ENCODE measurements at places on chromosomes 5 and 9.

DNA sequence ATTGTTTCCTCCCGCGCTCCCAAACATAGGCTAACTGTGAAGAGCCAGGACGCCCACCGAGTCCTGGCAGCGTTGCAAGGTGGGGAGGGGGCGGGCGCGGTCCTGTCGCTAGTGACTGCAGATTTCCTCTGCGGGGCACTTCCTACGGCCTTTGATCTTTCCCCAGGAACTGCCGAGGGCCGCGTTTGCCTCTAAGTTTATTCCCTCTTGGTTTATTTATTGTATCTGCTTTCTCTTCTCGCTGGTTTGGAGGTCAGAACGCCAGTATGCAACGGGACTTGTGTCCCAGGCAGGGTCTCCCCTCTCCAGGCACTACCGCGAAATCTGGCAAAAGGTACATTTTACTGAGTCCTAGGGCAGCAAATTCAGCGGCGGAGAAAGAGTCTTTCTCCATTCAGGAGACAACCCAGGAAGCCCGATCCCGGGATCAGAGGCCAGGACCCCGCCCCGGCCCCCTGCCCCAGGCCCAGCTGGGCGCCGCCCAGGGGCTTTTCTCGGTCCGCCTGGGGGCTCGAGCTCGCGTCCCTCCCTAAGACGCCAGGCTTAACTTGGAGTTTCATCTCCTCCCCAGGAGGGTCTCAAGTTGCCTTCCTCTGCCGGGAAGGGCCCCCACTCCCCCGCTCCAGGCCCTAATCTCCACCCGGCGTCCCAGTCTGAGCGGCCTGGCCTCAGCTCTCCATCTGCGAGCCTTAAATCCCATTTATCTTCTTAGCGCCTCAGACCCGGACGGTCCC is 884 bp upstream of the EGFLAM start:
- DNase-seq: peak; percentile 37

DNA sequence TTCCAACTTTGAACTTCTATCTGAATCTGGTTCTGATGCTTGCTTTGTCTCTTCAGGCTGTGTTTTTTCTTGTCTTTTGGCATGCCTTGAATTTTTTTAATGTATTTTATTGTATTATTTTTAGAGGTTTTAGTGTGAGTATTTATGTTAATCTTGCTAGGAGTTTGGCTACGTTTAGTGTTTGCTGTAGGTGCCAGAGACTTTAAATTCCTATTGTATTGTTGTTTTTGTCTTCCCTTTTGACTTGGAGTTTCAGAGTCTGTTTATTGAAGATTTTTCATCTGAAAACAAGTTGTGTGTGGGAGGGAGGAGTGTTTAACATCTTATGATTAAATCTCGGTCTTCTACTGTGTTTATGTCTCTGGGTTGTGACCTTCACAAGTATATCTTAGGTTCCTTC is 956.8 kb downstream of the TLE1 start:
- peak; percentile 4 for DNase-seq

DNA sequence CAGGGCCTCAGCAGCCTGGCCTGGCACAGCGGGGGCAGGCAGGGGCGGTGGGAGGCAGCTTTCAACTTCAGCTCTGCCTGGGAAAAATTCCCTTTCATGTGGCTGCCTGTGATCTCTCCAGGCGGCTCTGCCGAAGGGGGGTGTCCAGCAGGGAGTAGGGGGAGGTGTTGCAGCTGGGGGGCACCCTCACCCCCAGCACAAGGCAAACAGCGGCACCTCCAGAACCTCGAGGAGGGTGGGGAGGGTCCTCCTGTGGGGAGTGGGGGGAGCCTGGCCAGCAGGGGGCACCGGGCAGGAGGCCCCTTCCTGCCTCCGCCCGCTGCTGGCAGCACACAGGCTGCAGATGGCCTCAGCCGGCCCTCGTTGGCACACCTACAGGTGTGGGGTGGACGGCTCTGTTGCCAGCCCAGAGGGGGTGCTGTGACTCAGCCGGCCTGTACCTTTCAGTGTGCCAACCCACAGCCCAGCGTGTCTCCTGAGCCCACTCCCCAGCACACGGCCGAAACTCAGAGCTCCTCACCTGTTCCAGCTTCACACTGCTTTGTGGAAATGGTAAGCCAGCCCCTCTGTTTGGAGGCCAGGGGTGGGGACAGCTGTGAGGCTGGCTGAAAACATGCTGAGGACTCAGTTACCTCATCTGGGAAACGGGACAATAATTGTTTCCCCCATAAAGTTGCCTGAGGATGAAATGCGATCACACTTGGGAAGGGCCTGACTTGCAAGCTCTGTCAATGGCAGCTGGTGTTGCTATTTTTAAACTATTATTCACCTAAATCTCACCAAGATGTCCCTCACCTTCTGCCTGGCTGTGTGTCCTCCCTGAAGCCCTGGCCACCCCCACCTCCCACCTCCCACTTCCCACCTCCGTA is 37.0 kb downstream of the CXXC5 start:
- DNase-seq: no peak

DNA sequence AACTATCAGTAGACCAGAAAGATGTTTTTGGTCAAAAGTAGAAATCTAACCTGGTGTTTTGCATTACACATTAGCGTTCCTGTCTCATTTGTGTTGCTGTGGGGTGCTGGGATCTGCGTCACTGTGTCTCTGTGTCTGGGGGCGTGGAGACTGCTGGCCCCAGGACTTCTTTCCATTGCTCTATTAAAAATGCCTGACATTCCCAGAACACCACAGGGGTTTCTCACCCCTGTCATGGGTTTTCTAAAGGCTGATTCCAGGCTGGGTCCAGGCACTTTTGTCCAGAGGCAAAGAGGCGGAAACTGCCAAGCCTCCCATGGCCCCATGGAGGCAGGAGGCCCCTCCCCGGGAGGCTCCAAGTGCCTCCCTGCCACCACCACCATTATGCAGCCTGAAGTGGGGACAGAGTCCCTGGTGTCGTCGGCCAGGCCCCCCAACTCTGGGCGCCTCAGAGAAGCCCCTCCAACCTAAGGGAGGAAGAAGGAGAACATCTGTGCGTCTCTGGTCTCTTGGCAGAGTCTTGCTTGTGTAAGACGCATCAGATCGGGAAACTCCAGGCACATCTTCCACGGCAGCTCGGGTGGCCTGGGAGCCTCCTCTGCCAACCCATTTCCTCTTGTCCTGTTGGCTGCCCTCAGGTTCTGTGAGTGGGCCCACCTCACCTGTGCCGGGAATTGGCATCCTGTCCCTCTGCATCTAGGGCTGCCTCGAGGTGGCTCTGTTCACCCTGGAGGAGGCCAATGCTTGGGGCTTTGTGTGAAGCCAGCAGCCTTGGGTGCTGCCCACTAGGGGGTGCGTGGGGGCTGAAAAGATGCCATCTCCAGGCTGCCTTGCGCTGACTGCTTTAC is 13.8 kb upstream of the PLEKHG4B start:
- no peak for DNase-seq

DNA sequence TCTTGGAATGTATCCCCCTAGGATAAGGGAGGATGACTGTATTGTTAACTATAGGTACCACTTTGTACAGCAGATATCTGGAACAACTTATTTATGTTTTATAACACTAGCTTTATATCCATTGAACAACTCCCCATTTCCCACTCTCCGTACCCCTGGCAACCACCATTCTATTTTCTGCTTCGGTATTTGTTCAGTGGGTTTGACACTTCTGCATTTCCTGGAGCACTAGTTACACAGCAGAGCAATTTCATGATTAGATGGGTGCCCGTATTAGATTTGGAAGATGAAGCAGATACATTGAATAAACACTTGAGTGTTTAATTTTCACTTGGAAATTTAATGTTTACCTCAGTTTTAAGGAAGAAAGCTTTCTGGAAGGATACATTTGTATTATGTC is 67.4 kb downstream of the SLC46A2 start:
- DNase-seq: no peak

- DNase-seq: no peak
Measured at GRCh38 chr9:16884373-16884772, 13.9 kb upstream of the BNC2 start.

DNA sequence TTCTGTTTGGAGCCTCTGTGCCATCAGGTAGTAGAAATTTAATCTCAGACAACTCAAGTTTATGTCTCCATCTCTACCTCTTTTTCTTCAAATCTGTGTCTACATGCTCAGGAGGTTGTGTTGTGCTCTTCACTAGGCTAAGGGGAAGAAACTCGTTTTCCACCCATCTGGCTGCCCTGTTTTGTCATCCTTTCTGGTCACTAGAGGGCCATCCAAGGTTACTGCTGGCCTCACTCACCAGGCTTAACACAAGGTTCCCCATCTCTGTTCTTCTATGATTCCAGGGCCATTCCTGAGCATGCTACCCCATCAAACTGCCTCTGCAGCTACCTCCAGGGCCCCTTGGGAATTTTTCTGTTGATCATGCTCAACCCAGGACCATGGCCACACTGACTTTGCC is 213.3 kb upstream of the FBXL7 start:
- DNase-seq: peak; percentile 16

DNA sequence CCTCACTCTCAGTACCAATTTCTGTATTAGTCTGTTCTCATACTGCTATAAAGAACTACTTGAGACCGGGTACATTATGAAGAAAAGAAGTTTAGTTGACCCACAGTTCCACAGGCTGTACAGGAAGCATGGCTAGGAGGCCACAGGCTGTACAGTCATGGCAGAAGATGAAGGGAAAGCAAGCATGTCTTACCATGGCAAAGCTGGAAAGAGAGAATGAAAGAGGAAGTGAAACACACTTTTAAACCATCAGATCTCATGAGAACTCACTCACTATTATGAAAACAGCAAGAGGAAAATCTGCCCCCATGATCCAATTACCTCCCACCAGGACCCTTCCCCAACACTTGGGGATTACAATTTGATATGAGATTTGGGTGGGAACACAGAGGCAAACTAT is 698.8 kb downstream of the CDH9 start:
- no peak for DNase-seq

GRCh38 chr9:114448706-114449105 is 56.6 kb downstream of the WHRN start:
- DNase-seq: no peak

- DNase-seq: no peak
Measured at GRCh38 chr5:143306040-143306439, 97.4 kb downstream of the NR3C1 start.

DNA sequence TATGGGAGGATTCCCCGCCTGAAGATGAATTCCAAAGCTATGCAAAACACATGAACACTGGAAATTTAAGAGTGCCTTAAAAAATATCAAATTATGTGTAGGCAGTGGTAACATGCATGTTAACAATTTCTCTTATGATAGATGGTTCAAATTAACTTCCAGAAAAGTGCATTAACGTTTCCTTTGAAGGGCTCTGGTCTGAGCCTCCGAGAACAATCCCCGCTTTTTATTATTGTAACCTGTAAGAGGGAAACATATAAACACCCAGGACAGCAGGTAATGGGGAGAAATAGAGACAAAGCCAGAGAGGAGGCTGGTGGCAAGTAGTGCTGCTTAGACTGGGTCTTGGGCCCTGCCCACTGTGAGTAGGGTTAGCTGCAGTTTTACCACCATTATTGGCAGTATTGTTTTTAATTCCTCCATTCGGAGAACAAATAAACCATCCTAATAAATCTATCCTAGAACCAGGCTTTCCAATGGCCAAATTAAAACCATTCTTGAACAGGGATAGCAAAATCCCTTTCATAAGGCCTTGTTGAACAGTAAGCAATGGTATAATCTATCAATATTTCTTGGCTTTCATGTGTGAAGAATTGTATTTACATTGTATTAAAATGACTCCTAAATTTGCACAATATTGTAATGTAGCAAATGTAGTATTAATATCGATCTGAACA is 6.3 kb downstream of the NR2F1 start:
- DNase-seq: peak; percentile 60

GRCh38 chr5:32474209-32474854 is 29.8 kb upstream of the ZFR start:
- DNase-seq: peak; percentile 14

- DNase-seq: no peak
Measured at GRCh38 chr9:75938946-75939345, 48.5 kb downstream of the PCSK5 start.

DNA sequence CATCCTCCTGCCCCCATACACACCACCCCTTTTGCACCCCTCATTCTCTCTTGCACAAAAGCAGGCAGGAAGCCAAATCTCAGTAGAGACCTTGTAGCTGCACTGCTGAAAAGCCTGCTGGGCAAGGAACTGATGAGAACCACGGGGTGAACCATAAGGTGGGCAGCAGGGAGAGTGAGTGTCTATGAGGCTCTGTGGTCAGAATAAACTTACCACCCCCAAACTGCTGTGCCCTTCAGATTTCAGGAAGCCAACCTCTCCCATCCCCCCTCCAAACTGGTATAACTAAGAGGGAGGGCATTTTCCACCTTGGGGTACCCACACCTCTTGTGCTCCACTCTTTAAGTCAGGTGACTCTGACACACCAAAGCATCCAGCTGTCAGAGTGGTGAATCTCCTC is 471.4 kb downstream of the SPOCK1 start:
- no peak for DNase-seq

DNA sequence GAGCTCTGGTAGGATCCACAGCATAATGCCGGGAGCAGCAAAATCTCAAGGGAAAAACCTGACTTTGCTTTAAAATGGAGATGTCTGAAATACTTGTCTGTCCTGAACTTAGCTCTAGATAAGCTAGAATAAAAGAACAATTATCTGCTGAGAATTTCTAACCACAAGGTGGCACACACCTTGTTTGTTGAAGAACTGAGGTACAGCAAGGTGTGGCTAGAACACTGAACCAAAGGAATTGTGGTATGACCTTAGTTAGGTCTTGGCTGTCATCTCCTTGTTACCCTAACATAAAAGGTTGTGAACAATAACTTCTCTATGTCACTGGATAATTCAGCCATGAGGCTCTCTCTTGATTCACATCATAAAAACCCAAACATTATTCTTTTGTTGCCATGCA is 72.3 kb upstream of the ANXA1 start:
- no peak for DNase-seq

DNA sequence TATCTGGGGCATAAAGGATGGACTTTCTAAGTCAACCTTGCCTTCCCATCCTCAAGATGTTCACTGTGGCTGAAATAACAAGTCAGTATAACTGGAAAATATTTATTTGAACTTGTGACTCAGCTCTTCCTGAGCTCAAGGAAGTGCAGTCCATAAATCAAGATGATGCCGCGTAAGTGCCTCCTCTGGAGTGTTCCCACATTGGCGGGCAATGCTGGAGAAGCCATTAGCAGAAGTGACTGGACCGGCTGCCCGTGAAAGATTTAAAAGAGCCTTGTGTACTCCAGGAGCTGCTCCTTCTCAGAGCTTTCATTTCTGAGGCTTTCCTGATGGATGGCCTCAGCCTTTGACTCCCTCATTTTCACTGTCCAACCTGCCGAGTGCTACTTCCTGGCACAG is 17.4 kb downstream of the TMOD1 start:
- no peak for DNase-seq

GRCh38 chr9:7785813-7786212 is 13.8 kb downstream of the DMAC1 start:
- DNase-seq: no peak

- no peak for DNase-seq
Measured at GRCh38 chr5:145378226-145378625, 456.9 kb downstream of the PRELID2 start.

DNA sequence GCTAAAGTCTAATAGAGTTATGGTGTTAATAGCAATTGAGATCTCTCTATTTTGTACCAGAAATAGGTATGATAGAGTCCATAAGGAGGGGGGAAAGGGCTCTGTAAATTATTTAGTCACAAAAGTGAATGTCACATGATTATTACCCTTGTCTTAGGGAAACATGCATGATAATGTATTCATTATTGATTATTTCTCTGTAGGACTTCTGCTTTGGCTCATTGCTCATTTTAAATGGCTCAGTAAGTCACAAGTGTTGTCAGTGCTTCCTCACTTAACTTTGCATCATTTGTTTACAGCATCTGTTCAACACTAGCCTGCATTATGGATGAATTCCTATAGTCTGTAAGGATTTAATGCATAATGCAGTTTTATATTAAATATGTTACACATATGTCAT is 788.8 kb upstream of the EDIL3 start:
- DNase-seq: no peak
